ENCODE measurements at places on chromosomes 3 and 15.

DNA sequence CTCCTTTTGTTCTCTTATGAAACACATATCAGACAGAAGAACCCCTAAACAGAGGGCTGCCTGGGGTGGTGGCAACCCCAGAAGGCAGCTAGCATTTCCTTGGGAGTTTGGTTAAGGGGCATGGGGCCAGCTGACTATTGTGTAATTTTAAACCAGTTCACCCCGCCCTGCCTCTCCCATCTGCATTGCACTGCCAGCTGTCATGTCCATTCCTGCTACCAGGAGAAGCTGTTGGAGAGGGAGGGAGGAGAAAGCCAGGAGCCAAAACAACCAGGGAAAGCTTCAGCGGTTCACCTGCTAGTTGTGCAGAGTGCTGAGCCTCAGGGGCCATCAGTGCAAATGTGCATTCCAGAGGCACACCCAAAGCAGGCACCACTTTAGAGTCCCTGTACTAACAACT is 47.6 kb upstream of the ATP1B3 start:
- DNase-seq: no peak

GRCh38 chr3:8853081-8853480 is 83.7 kb upstream of the OXTR start:
- no peak for DNase-seq

DNA sequence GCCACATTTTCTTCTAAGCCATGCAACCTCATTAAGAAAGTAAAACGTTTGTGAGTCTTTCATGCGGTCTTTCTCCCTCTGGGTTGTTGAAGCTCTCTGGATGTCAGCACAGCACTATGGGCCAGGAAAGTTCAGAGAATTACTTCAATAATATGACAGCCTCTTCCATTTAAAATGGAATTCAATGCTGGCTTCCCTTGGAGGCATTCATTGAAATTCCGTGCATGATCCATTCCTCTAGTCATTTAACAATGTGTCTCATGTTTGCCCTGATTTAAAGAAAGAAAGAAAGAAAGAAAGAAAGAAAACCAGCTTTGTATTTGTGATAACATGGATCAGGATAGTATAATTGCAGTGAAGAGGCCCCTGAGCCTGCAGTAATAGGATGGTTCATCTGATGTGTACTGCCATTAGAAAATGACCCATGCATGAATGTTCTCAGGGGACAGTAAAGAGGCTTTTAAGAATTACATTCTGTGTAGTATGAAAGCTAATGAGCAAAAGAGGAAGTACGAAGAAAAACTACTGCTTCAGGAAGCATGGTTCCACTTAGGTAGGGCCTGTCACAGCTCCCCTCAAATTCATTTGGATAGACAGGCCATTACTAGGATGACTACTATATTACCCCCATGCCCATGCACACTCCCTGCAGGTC is 146.0 kb downstream of the ARPP21 start:
- DNase-seq: no peak

DNA sequence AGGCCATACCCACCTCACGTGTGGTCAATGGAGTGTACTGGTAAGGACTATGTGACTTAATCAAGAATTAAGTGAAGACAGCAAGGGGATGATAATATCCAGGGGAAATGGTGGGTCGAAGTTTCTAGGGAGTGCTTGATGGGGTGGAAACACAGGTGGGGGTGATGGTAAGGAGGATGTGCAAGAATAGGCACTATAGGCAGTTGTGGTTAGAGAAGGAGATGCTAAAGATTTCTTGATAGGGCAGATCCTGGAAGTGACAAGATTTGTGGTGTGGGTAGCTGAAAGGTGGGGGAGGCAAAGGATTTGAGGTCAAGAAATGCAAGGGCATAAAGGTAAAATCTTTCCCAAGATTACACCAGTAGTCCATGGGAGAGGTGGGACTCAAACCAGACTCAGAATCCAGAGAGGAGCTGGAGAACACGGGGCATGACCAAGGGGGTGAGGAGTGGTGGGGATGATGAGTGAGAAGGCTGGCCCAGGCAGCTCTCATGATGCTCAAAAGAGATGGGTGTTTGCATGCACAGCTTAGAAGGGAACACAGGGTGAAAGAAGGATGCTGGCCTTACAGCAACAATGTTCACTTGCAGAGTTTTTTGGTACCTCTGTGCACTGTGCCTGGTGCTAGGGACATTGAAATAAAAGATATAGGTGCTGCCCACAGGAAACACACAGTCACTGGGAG is 78.4 kb downstream of the CCR1 start:
- no peak for DNase-seq

Measured in CD4-positive, alpha-beta T cell treated with Interleukin-15 for 4 hours (primary cell).